ENCODE measurements at places on chromosomes 7 and 10. TPM values are rescaled to one million over a fixed set of nuclear protein-coding genes. Genes with fewer than 3 reads are reported as not detected.

Gene TCAF2
- total RNA-seq: 1.8 TPM

DNA sequence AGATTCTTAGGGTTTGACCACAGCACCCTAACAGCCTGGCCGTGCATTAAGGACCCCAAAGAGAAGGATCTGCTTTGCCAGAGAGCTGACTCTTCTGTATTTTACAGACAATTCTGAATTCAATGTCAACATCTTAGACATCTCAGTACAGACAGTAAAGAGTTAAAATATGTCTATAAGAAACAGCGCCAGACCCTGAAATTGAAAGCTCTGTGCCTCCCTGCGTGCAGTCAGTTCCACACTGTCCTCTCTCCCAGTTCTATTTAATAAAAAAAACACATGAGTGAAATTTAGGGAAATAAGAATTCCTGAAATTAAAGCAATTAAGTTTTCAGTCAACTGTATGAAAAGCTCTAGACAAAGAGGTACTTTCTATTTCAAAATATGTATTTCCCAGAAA, 45.1 kb downstream of the MET start:
- no peak for DNase-seq

GRCh38 chr7:99126921-99127553, 16.9 kb downstream of the SMURF1 start:
- peak; percentile 32 for DNase-seq

GRCh38 chr7:139682136-139683013, 95.4 kb downstream of the HIPK2 start:
- DNase-seq: peak; percentile 88

GRCh38 chr7:32586291-32587221, 91.3 kb downstream of the AVL9 start:
- peak; percentile 85 for DNase-seq

- DNase-seq: no peak
Observed at GRCh38 chr10:126500185-126500584, 111.9 kb upstream of the ADAM12 start.

- peak; percentile 46 for DNase-seq
Observed at GRCh38 chr7:74320645-74321221, 31.5 kb downstream of the CLIP2 start.

DNA sequence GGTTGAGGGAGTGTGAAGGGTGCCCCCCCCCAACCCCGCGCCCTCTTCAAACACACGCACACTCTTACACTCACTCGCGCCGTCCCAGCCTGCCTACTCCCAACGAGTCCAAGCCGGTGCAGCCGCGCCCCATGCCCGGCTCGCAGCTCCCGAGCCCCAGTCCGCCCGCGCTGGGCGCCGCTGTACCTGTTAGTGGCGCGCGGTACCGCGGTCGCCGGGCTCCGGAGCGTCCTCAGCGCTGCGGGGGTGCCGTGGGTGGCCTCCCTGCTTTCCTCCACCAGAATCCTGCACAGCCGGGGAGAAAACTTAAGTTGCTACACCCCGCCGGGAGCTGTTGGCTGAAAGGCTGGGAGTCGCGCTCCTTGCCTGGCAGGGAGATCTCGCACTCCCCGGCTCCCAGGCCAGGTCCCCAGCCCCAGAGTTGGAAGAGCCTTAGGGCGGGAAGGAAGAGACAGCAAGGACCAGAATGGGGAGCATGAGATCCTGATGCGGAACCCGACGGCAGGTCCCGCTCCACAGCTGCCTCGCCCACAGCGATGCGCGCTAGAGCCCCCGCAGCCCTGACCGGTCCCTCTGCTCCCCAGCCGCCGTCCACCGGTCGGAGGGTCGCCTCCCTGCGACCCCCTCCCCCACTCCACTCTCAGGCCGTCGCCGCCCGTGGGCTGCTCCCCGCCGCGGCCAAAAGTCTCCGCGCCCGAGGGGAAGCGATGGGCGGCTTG, 863 bp downstream of the ST8SIA6 start:
- peak; percentile 95 for DNase-seq

DNA sequence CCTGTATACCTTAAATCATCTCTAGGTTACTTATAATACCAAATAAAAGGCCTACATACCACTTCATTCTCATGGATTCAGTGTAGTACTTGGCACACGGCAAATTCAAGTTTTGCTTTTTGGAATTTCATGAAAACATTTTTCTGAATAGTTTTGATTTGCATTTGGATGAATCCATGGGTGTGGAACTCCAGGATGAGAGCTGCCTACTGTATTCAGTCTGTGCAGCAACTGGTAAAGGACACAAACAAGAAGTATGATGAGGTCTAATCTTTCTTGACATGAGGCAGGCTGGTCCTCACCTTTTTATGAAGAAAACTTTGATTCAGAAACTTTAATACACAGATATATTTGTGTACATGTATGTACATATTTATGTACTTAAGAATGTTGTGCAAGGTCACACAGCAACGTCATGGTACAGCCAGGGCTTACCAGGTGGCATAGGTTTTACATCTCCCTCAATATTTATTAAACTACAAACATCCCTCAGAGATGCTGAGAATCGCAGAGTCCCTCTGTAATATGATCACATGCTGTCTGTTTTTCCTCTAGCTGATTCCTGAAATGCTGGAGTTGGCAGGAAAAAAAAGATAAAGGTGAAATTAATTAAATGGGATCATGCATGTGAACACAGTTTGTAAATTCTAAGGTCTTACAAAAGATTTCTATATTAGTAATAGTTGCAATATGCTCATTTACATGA, 239.6 kb downstream of the PRKG1 start:
- DNase-seq: no peak
